ENCODE measurements at places on chromosomes 6 and 20.

- no peak for DNase-seq
Measured at GRCh38 chr20:54075322-54075721, 4.9 kb upstream of the BCAS1 start.

- DNase-seq, result no peak
Measured at GRCh38 chr6:14905201-14905600, 340.7 kb upstream of the JARID2 start.

DNA sequence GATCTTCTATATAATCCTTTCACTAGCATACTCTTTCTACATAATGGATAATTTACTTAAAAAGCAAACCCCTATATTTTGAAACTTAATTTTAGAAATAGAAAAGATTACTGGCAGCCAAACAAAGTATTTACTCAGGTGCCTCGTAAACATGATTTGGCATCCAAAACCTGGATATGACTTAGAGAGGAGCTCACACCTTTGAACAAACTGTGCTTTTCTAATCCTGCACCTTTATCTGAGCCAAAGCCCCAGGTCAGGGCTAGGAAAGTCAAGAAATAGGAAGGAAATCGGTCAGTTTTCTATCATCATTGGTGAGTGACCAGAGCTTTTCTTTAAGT, 170.9 kb downstream of the PHF3 start:
- DNase-seq, result no peak

GRCh38 chr20:9807136-9807535, 31.7 kb downstream of the PAK5 start:
- no peak for DNase-seq

GRCh38 chr6:44828780-44829179, 441.3 kb downstream of the CDC5L start:
- DNase-seq, result no peak

Measured in iPS DF 19.7 (cell line).